Activated CD4-positive, alpha-beta T cell treated with anti-CD3 and anti-CD28 coated beads, Interleukin-2, amount 10 ng/mL, durations not matched to agents 24 days and 14 days (primary cell): ENCODE measurements at places on chromosomes 5 and 9. TPM values are rescaled to one million over a fixed set of nuclear protein-coding genes. Genes with fewer than 3 reads are reported as not detected.
A peak's percentile ranks its signal among the peaks of the same experiment; 100 is the strongest.

DNA sequence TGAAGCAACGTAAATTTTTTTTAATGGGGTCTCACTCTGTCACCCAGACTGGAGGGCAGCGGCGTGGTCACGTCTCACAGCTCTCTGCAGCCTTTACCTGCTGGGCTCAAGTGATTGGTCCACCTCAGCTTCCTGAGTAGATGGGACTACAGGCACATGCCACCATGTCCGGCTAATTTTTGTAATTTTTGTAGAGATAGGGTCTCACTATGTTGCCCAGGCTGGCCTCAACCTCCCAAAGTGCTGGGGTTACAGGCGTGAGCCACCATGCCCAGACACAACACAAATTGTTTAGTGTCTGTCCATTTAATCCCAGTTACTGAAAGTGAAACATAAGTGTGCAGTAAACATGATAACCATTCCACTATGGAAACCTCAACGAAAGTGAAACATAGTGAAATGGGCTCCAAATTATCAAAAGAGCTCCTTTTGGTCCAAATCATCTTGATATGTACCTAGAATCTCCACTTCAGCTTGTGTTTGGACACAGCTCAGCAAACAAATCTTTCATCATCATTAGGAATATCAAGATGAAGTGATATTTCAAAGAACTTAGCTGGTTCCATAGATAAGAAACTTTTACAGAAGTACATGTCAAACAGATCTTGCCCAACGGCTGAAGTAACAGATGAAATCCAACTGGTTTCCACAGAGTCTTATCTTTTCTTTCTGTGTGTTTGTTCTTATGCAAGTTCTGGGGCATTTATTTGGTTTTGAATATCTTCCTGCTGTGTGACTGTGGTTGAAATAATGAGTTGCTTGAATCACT is 41.2 kb upstream of the PLPP1 start:
- DNase-seq, result no peak
- peak overlapping the region; percentile 54 for H3K27ac ChIP-seq
- peaks cover 33% of the 10 kb centered on the region for H3K4me1 ChIP-seq

PCA3 gene
- total RNA-seq, result not detected in 2 replicates

DNA sequence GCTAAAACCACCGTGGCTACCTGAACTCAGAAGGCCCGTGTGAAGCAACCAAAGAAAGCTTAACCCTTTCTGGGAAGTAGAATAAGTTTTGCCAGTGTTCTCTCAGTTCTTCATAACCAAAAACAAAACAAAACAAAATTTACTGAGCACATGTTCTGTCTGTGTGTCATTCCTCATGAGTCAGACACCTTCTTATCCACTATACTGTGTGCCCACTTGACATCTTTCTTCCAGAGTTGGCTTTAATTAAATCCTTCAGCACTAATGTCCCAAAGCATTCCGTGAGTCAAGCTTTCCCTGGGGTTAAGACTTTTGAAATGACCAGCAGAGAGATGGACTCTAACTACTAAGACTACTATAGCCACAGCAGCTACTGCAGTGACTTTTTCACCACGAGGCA is 61.3 kb downstream of the GLIS3 start:
- peaks cover 13% of the 10 kb centered on the region for H3K4me1 ChIP-seq
- no peaks in the 10 kb centered on the region for H3K36me3 ChIP-seq
- no peak overlapping the region for H3K4me3 ChIP-seq
- DNase-seq, result no peak

DNA sequence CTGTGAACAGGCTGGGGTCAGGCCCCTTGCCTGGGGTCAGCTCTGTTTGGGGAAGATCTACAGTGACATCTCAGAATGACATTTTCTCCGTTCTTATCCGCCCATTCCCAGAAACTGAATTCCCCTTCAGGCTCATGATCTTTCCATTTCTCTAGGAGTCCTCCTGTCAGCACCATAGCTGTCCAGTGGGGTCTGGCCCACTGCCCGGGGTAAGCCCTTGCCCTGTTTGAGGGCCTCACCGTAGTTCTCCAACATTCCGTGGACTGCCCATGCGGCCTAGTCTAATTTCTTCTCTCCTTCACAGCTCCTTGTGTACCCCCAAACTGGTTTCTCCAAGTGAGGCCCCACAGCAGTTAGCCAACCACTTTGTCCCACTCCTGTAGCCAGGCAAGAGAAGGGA is 68.4 kb downstream of the ENTREP1 start:
- no peak overlapping the region for H3K4me3 ChIP-seq
- H3K36me3 ChIP-seq, result no peaks in the 10 kb centered on the region
- no peaks in the 10 kb centered on the region for H3K27me3 ChIP-seq
- no peak for DNase-seq
- no peaks in the 10 kb centered on the region for H3K4me1 ChIP-seq

GRCh38 chr5:2709976-2710689 is 41.3 kb downstream of the IRX2 start:
- no peaks in the 10 kb centered on the region for H3K27me3 ChIP-seq
- H3K27ac ChIP-seq, result no peak overlapping the region
- H3K4me1 ChIP-seq, result no peaks in the 10 kb centered on the region

DNA sequence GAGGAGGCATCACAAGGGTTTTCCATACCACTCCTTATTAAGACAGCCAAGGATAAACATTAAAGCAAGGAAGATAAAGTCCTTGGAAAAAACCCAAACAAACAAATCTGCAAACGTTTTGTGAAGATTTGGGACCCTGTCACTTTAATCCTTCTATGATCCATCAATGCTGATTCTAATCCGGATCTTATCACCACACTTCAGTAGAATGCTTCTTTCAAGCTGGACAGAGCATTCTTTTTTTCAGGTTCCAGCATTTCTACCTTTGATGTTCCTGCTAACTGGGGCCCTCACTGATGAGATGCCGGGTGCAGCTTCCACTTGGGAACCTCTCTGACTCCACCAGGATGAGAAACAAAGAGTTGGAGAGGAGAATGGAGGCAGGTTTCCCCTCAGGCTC is 132.8 kb upstream of the SHB start:
- no peak overlapping the region for H3K4me3 ChIP-seq
- H3K27me3 ChIP-seq, result no peaks in the 10 kb centered on the region
- no peak for DNase-seq

DNA sequence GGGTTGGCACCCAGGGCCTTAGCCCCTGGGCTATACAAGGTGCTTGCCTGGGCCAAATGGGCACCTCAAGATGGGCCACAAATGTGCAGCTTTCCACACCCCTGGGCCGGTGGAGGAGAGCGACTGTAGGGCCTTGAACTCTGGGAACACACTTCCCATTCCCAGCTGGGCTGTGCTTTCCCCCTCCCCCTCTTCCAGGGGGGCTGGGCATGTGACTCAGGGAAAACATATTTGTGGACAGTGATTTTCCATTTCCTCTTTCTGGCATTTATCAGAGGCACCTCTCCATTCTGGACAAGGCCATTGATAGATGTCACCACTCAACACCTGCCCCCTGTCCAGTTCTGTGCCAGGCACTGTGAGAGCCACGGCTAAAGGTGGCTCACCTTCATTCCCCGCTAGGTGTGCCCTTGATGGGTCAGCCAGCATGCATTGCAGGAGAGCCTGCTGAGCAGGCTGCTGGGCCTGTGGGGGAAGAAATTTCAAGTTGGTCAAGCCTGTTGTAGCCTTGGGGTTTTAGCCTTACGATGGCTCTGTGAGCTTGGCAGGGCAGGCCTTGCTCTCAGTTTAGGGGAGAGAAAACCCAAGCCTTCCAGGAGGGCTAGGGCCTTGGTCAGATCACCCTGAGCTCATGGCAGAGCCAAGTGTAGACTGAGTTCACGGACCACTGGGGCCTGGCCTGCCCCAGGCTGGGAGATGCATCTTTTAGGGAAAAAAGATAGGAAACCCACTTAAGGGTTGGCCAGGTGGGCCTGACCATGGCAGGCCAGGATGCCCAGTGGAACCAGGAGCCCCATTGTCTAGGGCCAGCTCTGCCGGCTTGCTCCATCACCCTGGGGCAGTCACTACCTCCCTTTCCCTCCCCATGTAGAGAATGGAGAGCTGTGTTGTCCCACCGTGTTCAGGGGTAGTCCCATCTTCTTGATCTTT is 113.9 kb downstream of the DAB2IP start:
- H3K27ac ChIP-seq, result no peak overlapping the region
- no peak overlapping the region for H3K4me3 ChIP-seq
- no peaks in the 10 kb centered on the region for H3K27me3 ChIP-seq

TERT gene
- total RNA-seq, result 10.1 and 16.8 TPM in 2 replicates

- H3K27me3 ChIP-seq, result peaks cover 3% of the 10 kb centered on the region
- H3K4me1 ChIP-seq, result no peaks in the 10 kb centered on the region
- H3K27ac ChIP-seq, result no peak overlapping the region
- no peaks in the 10 kb centered on the region for H3K36me3 ChIP-seq
These were observed 119.9 kb upstream of the DAP start for GRCh38 chr5:10880934-10881333.

DNA sequence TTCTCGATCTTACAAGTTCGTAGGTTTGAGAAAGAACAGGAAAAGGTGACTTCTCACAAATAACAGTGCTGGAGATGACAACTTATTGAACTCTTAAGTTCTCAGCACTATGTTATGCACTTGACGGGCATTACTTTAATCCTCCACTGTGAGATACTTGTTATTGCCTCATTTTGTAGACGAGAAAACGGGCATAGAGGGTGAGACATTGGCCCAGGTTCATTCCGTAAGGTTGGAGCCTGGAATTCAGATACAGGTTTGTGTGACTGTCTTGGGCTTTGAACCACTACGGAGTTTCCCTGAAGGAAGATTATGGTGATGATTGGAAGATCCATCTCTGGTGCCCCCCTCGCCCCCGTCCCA is 657 bp downstream of the MAT2B start:
- DNase-seq, result peak; percentile 74
- peaks cover 2% of the 10 kb centered on the region for H3K27me3 ChIP-seq
- peaks cover 47% of the 10 kb centered on the region for H3K4me1 ChIP-seq

LEAP2 gene
- 4.7 and 6.0 TPM in 2 replicates for total RNA-seq

DNA sequence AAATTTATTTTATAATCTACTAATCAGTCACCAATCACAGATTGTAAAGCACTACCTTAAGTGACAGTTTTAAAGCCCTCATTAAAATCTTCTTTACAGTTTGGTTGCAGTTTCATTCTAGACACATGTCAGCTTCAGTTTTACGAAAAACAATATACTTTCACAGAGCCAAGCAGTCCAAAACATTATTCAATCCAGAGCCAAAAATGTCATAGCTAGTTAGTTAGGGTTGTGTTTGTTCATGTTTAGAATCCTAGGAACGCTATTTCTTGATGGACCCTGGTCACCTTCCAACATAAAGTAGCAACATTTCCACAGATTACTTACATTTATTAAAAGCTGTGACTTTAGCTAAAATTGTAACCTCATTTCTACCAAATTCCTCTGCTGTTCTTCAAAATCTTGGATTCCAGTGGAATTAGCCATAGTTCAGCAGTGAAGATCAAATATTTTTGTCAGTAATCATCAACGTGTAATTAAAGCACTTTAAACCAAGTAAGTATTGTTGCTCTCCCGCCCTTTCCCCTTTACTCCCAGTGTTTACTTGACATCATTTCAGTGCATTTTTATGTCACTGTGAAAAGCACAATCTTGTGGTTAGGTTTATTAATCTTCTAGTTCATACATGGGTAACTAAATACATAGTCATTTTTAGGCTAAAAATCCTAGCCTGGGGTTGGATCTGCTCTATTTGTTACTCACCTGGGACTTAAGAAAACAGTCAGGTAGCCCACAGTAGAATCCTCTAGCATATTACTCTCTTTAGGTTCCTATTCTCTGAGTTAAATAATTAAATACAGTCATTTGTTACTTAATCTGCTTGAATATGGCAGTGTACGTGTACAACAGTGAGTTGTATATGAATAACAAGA is 74.3 kb downstream of the NIPBL start:
- H3K27ac ChIP-seq, result no peak overlapping the region
- H3K4me1 ChIP-seq, result peaks cover 4% of the 10 kb centered on the region
- peaks cover 8% of the 10 kb centered on the region for H3K36me3 ChIP-seq
- no peak overlapping the region for H3K4me3 ChIP-seq
- no peak for DNase-seq
- no peaks in the 10 kb centered on the region for H3K27me3 ChIP-seq

KCNIP1 gene
- total RNA-seq, result not detected in 2 replicates

GRCh38 chr5:99955006-99955405 is 580.2 kb upstream of the FAM174A start:
- no peak for DNase-seq
- H3K36me3 ChIP-seq, result no peaks in the 10 kb centered on the region
- no peak overlapping the region for H3K27ac ChIP-seq
- H3K4me3 ChIP-seq, result no peak overlapping the region
- H3K27me3 ChIP-seq, result no peaks in the 10 kb centered on the region
- no peaks in the 10 kb centered on the region for H3K4me1 ChIP-seq

- peaks cover 51% of the 10 kb centered on the region for H3K36me3 ChIP-seq
- no peak overlapping the region for H3K4me3 ChIP-seq
- no peaks in the 10 kb centered on the region for H3K27me3 ChIP-seq
- no peak overlapping the region for H3K27ac ChIP-seq
These were observed 6.2 kb downstream of the CAMSAP1 start for GRCh38 chr9:135901031-135901758.

DNA sequence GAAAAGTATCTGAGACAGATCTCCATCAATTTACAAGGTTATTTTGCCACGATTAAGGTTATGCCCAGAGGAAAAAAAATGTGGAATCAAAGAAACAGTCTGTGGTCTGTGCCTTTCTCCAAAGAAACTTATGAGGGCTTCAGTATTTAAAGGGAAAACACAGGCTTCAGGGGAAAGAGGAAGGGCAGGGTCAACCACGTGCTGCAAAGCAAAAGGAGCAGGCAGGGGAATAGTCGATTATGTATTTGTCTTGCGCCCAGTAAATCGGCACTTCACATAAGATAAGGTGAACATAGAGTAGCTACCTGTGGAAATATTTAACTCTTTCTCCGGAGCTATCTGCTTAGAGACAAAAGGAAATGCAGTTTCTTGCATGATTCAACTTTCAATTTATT is 343.7 kb downstream of the RAB3C start:
- H3K4me1 ChIP-seq, result peaks cover 10% of the 10 kb centered on the region
- no peaks in the 10 kb centered on the region for H3K36me3 ChIP-seq
- no peak for DNase-seq
- no peaks in the 10 kb centered on the region for H3K27me3 ChIP-seq
- H3K4me3 ChIP-seq, result no peak overlapping the region

DIRAS2 gene
- not detected in 2 replicates for total RNA-seq

SNCB gene
- total RNA-seq, result not detected in 2 replicates

SLC27A6 gene
- not detected in 2 replicates for total RNA-seq

DNA sequence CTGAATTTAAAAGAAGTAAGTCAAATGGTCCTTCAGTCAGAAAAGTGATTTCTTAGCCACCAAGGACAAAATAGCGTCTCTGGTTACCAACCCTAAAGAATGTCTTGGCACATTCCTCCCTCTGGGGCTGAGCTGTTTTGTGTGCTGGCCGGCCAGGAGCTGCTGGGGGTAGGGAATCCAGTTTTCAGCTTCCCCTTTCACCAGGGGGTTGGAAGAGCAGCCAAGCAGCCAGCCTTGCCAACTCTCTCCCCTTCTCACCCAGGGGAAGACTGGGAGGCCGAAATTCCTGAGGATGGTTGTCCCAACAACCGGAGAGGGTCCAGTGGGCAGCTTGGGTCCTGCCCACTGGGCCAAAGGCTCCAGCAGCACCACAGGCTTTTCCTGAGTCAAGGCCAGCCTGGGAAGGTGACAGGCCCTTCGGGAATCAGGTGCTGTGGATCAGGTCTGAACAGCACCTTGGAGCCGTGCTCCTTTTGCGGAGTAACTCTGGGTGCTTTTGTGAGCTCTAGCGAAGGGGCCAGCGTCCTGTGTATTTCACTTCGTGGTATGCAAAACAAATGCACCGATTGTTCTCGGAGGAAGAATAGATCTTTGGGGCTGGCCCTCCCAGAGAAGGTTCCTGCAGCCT is 4.2 kb downstream of the WWC1 start:
- H3K36me3 ChIP-seq, result no peaks in the 10 kb centered on the region
- DNase-seq, result no peak
- H3K4me3 ChIP-seq, result no peak overlapping the region
- H3K27me3 ChIP-seq, result peaks cover 22% of the 10 kb centered on the region
